ENCODE measurements at places on chromosomes 7 and 10. TPM values are rescaled to one million over a fixed set of nuclear protein-coding genes. Genes with fewer than 3 reads are reported as not detected.

GRCh38 chr10:72013202-72013945 lies 49.2 kb downstream of the CHST3 start:
- DNase-seq, result no peak

GRCh38 chr7:126790763-126791162 lies 462.0 kb downstream of the GRM8 start:
- DNase-seq, result peak; percentile 55

DNA sequence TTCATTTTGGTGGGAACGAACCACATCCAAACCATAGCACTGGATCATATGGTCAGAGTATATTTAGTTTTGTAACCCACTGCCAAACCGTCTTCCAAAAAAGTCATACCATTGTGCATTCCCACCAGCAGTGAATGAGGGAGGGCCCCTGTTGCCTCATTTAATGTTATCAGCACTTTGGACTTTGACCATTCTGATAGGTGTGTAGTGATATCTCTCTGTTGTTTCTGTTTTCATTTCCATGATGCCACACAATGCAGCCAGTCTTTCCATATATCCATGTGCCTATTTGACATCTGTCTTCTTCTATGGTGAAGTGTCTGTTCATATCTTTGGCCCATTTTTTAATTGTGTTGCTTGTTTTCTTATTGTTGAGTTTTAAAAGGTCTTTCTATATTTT lies 105.0 kb upstream of the PPP2R2D start:
- no peak for DNase-seq

- peak; percentile 69 for DNase-seq
Observed at GRCh38 chr10:132397671-132398565, 918 bp downstream of the PWWP2B start.

DNA sequence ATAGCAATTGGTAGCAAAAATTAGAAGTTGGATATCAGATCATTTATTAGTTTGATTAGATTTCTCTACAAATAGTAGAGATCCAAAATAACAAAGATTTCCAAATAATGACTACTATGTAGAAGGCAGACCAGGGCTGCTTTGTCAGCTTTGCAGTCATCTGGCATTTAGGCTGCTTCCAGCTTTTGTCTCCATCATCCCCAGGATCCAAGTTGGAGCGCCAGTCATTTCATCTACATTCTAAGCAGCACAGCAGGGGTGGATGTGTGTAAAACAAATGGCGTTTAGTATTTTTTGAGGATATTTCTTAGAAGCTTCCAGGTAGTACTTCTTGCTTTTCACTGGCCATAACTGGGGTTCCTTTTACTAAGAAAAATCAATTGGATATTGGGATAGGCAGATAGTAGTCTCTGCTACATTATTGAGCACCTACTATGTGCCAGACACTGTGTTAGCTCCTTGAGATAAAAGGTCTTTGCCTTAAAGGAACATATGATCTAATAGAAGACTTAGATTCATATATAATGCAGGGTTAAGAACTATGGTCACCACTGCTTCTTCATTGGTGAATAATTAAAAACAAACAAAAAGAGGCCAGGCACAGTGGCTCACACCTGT lies 41.5 kb downstream of the TPST1 start:
- no peak for DNase-seq

DNA sequence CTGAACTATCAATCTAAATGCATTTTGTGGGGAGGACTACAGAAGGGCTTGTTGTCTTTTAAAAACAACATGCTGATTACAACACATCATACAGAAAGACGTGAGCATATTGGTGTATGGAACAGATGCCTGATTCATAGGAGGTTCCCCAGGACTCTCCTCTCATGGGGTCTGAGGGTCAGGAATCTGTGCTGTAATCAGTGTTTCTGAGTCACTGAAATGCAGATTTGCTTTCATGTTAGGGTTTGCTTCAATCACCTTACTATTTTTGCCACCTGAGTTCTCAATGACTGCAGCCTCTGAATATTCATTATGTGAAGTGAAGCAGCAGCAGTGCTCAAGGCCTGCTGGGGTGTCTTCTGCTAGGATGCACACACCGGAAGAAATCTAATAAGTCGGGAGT lies 550 bp upstream of the ANK3 start:
- DNase-seq, result no peak

DNA sequence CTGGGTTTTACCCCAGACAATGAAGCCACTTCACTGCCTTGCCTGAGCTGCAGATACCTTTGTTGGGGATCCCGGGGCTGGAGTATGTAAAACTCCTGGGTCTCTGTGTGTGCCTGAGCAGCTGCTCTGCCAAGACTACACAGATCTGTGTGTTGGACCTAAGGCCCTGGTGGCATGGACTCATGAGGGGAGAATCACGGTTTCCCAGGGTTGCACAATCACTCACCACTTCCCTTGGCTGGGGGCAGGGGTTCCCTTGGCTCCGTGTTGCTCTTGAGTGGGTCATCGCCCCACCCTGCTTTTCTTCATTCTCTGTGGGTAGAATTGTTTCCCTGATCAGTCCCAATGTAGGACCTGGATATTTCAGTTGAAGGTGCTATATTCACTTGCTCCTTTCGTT lies 13.9 kb upstream of the TBATA start:
- no peak for DNase-seq

GRCh38 chr7:142303650-142304049 lies 45.8 kb upstream of the PRSS58 start:
- DNase-seq, result peak; percentile 24

DNA sequence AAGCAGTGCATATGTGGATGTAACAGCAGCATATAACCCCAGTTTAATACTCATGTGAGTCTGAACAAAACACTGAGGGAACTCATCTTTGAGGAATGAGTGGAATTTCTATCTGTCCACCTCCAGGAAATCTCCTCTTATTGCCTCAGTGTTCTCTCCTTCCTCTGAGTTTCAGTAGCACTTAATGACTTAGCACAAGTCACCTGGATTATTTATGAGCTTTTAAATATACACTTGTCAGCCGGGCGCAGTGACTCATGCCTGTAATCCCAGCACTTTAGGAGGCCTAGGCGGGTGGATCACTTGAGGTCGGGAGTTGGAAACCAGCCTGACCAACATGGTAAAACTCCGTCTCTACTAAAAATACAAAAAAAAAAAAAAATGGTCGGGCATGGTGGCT lies 4.3 kb downstream of the LRRC20 start:
- peak; percentile 57 for DNase-seq

GRCh38 chr10:12389154-12389734 lies 39.9 kb downstream of the CAMK1D start:
- DNase-seq, result no peak

GRCh38 chr7:69683002-69683401 lies 84.7 kb downstream of the AUTS2 start:
- no peak for DNase-seq

DNA sequence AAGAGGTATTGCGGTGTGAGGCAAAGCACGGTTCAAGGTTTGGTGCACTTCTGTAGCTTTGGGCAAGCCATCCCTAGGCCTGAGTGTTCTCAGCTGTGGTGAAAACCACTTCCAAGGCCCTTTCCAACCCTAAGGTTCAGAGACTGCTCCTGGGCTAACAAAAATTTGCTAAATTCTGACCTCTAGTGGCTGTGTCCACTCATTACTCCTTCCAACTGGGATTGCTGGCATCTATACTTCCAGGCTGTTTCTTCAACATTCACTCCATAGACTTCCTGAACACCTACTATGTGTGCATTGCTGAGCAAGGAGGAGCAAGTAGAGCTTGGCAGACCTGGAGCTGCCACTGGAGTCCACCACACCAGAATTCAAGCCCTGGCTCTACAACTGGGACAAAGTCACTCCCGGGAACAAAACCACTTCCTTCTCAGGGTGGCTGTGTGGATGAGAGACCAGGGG lies 29.3 kb upstream of the SH3PXD2A start:
- peak; percentile 86 for DNase-seq

DNA sequence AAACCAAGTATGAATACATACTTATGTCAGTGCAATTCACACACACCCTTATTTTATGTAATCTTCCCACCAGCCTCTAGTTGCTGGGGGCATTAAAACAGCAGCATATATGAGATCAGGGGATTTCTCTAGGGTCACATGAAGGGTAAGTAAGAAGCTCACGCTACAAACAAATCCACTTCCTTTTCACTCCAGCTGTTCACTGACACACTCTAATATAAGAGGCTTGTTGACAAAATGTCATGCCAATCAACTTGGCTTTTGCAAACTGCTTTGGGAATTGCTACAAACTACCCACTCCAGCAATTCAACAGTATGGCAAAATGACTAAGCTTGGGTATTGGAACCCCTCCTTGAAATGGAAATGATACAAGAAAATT lies 10.3 kb downstream of the FAM3C start:
- peak; percentile 81 for DNase-seq

- DNase-seq, result no peak
Observed at GRCh38 chr7:155299535-155300202, 2.0 kb downstream of the INSIG1 start.

GRCh38 chr7:155612658-155613057 lies 31.8 kb upstream of the RBM33 start:
- no peak for DNase-seq

DNA sequence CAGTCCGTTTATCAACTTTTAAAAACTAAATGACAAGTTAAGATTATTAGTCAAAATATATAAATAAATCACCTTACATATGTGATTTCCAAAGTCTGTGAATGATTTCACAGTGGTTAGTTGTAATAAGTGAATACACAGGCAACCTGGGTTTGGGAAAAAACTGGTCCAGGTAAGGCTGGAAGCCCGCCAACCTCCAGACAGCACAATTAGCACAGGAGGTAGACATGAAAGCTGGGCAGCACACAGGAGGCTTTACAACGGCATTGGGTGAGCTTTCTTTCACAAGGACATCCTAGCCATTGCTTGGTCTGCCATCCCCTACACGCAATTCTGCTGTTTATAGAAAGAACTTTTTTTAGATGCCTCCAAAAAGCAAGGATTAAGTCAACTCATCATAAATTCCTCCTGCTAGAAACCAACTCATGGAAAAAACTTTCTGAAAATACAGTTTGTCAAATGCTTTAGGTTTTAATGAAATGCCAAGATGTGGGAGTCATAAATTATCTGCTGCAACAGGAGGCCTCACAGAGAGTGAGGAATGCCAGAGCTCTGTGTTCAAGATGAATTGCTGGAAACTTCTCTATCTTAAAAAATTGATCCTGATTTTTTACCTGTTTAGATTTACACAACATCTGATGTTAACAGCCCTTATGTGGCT lies 346.8 kb upstream of the NFE2L3 start:
- DNase-seq, result no peak

DNA sequence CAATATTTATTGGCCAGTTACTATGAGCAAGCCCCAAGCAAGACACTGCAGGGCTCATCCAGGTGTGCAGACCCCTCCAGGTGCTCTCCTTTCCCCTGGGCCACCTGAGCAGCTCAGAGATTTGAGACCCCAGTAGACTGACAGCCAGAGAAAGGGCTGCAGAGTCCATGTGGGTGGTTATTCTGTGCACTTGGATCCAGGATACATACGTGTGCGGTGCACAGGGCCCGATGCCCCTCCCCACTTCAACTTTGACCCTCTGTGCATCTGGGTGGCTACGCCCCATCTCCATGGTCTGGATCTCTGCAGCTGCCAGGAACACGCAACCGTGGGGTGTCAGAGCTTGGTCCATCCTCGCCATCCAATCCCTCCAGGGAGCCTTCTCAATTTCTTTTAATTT lies 72.9 kb downstream of the MKI67 start:
- DNase-seq, result no peak

DNA sequence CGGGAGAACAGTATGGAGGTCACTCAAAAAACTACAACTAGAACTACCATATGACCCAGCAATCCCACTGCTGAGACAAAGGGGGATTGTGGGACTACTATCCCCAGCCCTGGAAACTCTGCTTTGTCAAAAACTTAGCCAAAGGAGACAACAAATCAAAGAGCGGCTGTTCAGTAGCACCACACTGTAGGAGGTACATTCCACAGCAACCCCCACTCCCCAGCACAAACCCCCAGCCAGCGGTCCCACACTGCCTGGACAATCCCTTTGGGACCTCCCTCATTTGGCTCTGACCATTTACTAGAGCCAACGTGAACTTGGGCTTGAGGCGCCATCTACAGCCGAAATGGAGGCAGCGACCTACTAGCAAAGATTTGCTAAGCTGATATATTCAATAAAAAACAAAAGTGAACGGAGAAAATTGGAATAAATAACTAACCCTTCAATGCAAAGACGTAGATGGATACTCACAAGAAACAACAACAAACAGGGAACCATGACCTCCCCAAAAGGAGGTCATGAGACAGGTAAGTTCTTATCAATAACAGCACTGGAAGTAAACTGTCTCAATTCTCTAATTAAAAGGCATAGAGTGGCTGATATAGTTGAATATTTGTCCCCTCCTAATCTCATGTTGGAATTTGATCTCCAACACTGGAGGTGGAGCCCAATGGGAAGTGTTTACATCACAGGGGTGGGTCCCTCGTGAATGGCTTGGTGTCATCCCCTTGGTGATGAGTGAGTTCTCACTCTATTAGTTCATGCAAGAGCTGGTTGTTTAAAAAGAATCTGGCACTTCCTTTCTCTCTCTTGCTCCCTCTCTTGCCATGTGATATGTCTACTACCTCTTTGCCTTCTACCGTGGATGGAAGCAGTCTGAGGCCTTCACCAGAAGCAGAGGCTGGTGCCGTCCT lies 119.0 kb upstream of the KCNMA1 start:
- peak; percentile 86 for DNase-seq

DNA sequence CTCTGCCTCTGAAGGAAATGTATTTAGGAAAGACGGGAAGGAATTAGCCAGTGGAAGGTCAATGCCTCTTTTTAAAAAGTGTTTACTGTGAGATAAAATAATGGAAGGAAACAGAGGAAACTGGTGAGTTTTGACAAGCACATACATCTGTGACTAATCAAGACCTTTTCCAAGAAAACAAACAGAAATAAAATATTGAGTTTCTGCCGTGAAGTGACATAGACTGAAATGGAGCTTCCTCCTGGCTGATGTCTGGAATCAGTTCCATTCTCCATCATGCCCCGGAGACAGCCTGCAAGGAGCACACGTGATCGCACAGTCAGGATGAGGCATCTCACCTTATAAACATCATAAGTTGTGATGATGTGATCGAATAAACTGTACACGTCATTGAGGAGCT lies 30.7 kb downstream of the TECTB start:
- no peak for DNase-seq

GRCh38 chr10:85613391-85613790 lies 753.2 kb downstream of the GRID1 start:
- DNase-seq, result no peak

The GCK gene
- total RNA-seq, result 0.13 TPM

The PLAC9 gene
- 0.43 TPM for total RNA-seq

The IRF5 gene
- 0.26 TPM for total RNA-seq

The TDRD1 gene
- 0.51 TPM for total RNA-seq

The MGAM2 gene
- total RNA-seq, result not detected

The BEND7 gene
- 11.2 TPM for total RNA-seq

The CCDC7 gene
- 9.4 TPM for total RNA-seq

The TMEM236 gene
- 0.31 TPM for total RNA-seq

The THNSL1 gene
- total RNA-seq, result 5.4 TPM

Measured in myocyte (in vitro differentiated cells).